Erythroblast (primary cell): ENCODE measurements at places on chromosomes 12 and 14.

- peak; percentile 44 for DNase-seq
These were observed 199.9 kb upstream of the FOXN3 start for GRCh38 chr14:89616852-89617341.

GRCh38 chr12:57001448-57001906 lies 4.9 kb downstream of the ZBTB39 start:
- DNase-seq = peak; percentile 76

DNA sequence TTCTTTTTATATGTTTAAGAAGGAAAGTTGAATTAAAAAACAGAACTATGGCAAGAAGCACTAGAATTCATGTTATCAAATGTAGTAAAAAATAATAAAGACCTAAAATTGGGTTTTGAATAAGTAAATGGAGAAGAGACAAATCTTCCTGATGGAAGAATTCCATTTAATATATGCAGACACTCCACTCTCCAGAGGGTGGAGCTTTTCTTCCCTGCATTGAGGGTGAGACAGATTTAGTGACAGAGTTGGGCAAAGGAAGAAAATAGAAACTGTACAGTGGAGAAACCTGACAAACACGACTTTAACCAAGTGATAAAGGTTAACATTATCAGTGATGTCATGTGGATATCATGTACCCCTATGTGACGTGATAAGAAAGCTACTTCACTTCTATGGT lies 217.6 kb downstream of the PRKD1 start:
- DNase-seq = no peak

DNA sequence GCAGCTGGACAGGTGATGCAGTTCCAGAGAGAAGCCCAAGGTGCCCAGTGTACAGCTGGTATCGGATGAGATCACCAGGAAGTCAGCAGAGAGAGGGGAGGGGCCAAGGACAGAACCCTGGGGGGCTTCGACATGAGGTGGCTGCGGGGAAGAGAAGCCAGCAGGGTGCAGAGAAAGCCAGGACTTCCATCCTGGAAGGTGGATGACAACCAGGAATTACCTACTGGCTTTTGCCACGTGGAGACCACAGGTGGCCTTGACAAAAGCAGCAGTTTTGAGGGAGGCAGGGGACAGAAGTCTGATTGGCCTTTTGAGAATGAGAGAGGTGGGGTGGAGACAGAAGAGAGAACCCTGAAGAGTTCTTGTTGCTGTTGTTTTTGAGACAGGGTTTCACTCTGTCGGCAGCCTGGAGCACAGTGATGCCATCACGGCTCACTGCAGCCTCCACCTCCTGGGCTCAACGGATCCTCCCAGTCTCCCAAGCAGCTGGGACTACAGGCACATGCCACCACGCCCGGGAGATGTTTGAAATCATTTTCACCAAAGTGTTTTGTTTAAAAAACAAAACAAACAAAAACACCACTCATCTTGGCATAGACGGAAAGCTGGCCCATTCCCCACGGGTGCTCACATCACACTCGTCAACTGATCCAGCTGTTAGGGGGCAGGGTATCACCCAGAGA lies 35.2 kb downstream of the CDC42BPB start:
- DNase-seq = no peak

DNA sequence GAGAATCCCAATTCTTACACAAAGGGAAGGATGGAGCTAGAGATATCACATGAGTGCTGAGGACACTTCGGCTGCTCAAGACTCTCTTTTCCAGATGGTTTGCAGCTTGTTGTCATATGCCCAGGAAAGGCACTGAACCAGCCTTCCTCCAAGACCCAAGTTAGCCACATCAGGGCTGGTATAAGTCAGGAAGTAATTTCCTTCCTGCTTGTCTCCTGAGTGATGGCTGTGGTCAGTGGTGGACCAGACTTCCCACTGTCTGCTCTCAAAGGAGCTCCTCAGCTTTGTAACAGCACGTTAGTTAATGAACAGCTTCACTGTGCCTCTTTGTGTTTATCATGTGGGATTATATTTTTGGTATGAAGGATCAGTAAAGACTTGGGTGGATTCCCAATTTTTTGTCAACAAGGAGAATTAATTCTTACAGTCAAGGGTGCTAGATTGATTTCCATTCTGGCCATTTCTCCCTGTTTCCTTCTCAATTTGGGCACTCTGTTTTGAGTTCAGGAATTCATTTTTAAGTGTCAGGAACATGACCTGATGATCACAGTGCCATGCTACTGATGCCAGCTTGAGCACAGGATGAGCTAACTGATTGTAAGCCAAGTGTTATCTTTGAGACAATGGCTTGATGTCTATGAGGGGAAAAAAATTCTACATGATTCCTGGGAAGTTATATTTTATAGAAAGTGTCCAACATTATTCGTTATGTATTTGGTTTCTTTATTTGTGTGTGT lies 145.8 kb downstream of the GCH1 start:
- no peak for DNase-seq

GRCh38 chr14:91835197-91835919 lies 32.0 kb downstream of the TC2N start:
- DNase-seq = no peak

- DNase-seq = no peak
These were observed 62.9 kb downstream of the WSCD2 start for GRCh38 chr12:108191938-108192337.

DNA sequence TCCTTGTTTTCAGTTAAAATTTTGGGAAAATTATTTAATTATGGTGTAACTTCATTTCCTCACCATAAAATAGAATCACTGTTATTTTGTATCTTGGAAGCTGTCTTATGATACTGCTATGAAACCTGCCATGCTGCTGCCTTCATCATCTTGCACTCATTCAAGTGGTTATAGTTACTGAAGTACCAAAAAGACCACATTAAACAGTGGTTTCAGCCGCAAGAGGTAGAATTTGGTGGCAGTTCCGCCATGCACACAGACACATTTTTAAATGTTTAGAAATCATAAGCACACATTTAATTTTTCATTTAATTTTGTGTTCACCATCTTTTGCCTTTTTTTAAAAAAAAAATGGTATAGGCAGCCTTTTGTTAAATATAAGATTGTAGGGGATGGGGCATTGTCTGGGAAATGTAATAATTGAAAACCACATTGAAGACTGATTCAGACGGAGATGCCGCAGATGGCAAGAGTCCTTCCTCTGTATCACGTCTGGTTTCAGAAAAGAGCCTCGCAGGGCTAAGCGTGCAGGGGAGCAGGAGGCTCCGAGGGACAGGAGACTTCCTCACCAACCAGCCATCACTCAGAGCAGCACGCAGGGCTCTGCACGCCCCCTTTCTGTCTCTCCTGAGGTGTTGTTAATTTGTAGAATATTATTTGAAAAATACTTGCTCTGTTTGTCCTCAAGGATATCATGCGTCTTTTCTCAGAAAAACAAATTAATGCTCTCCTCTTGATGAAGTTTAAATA lies 115.2 kb upstream of the PELI2 start:
- DNase-seq = no peak

- no peak for DNase-seq
These were observed 45.8 kb upstream of the LALBA start for GRCh38 chr12:48615681-48616080.

DNA sequence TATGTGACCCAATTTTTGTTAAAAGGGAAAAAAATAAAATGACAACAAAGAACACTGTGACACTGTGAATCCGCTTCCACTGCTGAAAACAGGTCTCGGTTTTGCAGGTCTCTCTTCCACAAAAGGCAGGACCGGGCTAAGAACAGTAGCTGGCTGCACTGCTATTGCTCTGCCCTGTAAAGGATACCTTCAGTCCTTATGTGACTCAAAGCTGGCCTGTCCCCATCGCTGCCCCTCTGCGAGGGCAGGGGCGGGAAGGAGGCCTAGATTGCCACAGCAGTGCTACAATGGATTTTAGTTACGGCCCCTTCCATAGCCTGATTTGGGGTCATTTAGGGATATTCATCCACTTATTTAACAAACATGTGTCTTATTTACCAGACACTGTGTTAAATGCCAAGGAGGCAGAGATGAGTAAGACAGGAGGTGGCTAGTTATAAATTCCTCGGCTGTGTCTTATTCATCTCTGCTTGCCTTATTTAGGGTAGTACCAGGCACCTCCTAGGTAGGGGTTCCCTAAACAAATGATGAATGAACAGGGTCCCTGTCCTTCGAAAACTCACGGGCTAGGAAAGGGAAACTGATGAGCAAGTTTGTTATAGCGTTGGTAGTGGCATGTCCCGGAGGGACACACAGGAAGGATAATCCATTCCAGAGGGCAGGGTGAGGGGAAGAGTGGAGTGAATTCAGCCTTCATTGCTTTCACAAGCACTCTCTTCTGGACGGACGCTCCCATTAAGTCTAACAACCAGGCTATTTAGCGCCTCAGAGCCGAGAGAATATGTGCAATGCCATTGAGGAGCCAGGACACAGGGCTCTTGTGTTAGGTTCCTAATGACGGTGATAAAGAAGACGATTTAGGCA lies 73.3 kb downstream of the EID3 start:
- no peak for DNase-seq

DNA sequence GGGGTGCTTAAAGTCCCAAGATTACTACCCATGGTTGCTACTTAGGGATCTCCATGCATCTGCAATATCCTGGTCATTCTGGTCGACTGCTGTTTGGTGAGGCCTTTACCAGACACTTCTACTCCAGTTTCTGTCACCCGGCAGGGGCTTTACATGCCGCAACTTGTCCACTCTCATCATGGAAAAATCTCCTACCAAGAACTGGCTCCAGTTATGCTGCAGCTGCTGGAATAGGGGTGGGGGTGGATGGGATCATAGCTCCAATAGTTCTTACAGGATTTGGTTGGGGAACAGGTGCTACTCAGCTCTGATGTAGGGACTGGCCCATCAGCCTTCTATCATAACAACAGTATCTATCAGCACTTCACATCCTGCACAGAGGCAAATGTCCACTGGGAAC lies 51.6 kb downstream of the SPTB start:
- no peak for DNase-seq

DNA sequence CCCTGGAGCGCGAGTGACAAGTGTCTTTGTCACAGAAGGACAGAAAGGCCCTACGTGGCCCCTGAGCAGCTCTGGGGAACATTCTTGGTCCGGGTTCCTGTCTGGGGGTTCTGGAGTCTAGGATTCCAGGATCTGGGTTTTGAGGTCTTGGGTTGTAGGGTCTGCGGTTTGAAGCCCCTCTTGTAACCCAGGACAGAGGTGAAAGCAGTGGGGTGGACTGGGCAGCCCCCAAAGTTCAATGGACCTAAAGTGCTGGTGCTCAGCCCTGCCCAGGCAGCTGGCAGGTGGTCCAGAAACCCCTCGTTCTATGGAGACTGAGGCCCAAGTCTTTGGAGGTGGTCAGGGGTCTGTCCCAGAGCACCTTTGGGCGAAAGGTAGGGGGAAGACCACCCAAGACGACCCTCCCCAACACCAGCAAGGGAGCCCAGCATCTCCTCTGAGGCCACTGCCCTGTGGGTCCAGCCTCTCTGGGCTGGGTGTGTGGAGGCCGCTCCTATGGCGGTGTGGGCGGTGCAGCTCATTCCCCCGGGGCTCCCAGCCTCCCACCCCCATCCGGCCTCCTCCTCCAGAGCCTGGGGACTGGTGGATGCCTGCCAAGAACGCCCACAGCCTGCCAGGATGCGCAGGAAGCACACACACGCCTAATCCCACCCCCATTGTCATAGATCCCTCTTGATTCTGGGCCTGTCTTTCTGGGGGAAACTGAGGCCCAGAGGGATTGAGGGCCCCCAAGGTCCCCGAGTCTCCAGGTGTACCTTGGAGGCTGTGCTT lies 30.2 kb upstream of the ANKRD9 start:
- no peak for DNase-seq

- no peak for DNase-seq
These were observed 979 bp upstream of the BIN2 start for GRCh38 chr12:51324953-51325352.

DNA sequence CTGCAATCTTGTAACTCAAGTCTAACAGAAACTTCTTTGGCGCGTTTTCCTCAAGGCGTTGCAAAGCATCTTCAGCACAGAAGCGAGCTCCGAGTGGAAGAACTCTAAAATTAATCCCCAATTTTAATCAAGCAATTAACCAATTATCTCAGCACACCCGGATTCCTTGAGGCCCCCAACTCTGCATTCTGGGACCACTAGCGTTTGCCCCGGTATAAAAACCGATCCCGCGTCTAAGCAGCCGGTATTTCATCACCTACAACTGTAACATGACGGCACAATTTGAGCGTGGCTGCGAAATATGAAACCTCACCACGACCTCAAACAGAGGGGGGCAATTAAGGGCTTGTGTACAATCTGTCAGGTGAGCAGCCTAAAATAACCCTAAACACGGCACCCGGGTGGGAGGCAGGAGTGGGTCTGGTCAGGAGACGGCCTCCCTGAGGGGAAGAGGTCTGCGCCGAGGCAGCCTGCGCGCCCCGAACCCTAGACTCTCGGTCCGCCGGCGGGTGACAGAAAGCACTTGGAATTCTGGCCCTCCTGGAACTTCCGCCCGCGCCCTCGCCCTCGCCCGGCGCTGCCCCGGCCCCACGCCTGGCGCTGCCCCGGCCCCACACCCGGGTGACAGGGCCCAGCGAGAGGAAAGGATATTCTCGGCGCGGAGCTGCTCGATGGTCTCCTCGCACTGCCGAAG lies 594 bp downstream of the ZCCHC8 start:
- DNase-seq = peak; percentile 83

- DNase-seq = no peak
These were observed 115.0 kb downstream of the BTG1 start for GRCh38 chr12:92030618-92031017.

GRCh38 chr14:58297762-58298476 lies 436 bp upstream of the ARID4A start:
- DNase-seq = peak; percentile 99

- DNase-seq = no peak
These were observed 951.4 kb downstream of the VRK1 start for GRCh38 chr14:97748616-97749015.

DNA sequence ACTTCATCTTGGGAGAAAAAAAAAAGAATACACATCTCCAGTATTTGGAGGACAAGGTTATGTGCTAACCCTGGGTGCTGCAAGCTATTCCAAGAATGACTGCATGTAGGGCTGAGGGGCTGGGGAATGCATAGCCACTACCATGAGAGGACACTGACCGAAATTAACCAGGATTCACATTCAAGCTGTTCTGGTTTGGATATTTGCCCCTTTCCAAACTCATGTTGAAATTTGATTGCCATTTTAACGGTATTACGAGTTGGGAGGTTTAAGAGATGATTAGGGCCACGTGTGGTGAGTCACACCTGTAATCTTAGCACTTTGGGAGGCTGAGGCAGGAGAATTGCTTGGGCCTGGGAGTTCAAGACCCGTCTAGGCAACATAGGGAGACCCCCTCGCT lies 18.5 kb upstream of the MARK3 start:
- no peak for DNase-seq

GRCh38 chr14:89983375-89983774 lies 27.6 kb downstream of the TDP1 start:
- DNase-seq = no peak

DNA sequence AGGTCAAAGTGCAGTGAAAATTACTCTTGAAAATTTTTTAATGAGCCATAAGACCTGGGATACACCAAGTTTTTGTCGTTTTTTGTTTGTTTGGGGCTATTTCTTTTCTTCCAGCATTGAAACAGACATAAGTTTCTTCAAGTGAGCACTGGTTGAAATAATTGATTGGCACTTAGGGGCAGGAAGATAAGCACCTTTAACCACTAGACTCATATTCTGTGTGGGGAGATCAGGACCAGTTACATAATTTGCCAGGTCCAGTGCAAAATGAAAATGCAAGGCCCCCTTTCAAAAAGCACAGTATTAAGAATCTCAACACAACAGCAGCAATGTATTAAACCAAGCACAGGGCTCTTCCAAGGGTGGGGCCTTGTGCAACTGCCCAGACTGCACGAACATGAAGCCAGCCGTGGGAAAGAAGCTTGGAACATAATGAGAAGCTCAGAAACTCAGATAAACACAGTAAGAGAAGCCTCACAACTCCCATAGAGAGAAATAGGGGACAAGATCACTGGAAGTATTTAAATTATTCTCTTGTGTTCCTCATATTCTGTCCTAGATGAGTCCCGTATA lies 3.2 kb upstream of the TCP11L2 start:
- DNase-seq = peak; percentile 16

GRCh38 chr14:60222820-60223219 lies 26.2 kb upstream of the PPM1A start:
- no peak for DNase-seq
